ENCODE measurements at places on chromosomes 3 and 15.

DNA sequence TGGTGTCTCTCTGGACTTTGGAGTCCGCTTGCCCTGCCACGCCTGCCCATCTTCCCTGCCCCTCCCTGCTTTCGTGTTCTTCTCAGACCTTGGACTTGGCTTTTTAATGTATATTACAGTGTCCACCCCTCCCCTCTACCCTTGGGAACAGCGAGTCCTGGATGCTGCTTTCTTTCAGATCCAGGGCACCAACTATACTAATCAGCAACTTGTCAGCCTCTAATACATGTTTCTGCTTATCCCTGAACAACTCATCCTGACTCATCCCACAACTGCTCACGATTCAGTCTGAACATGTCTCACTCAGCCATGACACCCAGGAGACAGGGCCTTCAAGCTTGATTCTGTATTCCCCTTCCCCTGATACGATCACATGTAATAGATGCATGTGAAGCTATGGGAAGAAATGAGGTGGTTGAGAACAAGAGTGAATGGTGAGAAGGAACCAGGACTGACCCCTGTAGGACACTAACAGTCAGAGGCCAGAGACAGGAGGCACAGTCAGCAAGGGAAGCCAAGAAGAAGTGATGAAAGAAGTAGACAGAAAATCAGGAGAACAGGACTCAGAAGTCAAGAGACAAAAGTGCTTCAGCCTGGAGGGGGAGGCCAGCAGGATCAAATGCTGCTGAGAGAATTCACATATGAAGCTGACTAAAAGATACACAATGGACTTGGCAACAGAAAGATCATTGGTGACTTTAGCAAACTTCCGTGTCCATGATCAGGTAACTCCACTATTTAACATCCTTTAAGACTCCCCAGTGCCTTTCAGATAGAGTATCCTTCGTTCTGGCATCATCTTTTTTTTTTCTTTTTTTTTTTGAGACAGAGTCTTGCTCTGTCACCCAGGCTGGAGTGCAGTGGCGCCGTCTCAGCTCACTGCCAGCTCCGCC, 35.4 kb downstream of the BCL2L10 start:
- DNase-seq = no peak

DNA sequence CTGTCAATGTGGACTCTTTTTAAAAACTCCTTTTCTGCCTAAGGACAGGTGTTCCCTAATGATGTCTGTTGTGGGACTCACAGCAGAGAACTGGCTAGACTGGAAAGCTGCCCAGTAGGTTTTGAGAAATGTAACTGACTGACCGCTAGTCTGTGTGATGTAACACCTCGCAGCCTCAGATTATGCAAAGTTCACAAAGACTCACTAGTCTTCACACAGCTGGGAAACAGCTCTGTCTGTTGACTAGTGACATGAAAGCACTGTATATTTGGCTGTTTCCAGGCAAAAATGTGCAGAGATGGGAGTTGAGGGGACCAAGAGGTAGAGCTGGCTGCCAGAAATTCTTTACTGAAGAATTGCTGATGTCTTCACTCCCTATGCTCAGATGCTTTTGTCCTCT, 10.3 kb downstream of the PDZRN3 start:
- no peak for DNase-seq

GRCh38 chr3:151047636-151048035, 37.8 kb upstream of the MED12L start:
- no peak for DNase-seq

GRCh38 chr3:14441240-14441919, 39.0 kb downstream of the SLC6A6 start:
- no peak for DNase-seq

GRCh38 chr15:53193149-53193548, 403.0 kb upstream of the ONECUT1 start:
- no peak for DNase-seq

DNA sequence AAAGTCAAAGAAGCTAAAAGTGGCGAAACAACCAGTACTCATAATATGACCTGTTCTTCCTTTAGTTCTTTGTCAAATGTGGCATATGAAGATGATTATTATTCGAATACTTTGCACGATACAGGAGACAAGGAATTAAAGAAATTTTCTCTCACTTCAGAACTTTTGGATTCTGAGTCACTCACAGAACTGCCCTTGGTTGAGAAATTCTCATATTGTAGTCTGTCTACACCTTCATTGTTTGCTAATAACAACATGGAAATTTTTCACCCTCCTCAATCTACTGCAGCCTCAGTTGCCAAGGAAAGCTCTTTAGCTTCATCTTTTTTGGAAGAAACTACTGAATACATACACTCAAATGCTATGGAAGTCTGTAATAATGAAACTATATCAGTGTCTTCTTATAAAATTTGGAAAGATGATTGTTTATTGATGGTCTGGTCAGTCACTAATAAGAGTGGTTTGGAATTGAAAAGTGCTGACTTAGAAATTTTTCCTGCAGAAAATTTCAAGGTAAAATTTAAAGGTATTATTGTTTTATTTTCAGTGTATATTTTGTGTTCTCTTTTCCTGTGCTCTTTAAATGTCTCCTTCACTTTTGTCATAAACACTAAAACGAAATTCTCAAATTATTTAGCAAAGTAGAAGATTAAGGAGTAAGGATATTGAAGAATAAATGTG, 89.0 kb downstream of the AP4E1 start:
- DNase-seq = no peak

GRCh38 chr3:127114337-127115070, 78.4 kb upstream of the PRR23E start:
- DNase-seq = no peak

GRCh38 chr15:60526127-60526616, 47.2 kb upstream of the ICE2 start:
- DNase-seq = no peak

- DNase-seq = no peak
Measured at GRCh38 chr3:42071904-42072812, 19.0 kb upstream of the TRAK1 start.

GRCh38 chr3:109900783-109901182, 563.4 kb upstream of the DPPA4 start:
- DNase-seq = no peak

DNA sequence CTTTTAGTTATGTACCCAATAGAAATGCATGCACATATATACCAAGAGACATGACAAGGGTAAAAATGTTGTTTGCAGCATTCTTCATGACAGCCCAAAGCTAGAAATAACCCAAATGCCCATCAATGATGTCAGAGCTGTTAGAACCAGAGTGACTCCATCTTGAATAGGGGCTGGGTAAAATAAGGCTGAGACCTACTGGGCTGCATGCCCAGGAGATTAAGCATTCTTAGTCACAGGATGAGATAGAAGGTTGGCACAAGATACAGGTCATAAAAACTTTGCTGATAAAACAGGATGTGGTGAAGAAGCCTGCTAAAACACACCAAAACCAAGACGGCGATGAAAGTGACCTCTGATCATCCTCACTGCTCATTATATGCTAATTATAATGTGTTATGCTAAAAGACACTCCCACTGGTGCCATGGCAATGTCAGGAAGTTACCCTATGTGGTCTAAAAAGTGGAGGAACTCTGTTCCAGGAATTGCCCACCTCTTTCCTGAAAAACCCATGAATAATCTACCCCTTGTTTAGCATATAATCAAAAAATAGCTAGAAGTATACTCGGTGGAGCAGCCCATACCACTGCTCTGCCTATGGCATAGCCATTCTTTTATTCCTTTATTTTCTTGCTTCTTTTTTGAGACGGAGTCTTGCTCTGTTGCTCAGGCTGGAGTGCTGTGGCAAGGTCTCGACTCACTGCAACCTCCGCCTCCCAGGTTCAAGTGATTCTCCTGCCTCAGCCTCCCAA, 32.9 kb downstream of the ZBTB11 start:
- no peak for DNase-seq

GRCh38 chr3:102179326-102180177, 255.3 kb upstream of the ZPLD1 start:
- no peak for DNase-seq

GRCh38 chr15:88661761-88662556, 23.1 kb downstream of the ISG20 start:
- DNase-seq = no peak

GRCh38 chr3:85476891-85477495, 518.2 kb downstream of the CADM2 start:
- DNase-seq = no peak

DNA sequence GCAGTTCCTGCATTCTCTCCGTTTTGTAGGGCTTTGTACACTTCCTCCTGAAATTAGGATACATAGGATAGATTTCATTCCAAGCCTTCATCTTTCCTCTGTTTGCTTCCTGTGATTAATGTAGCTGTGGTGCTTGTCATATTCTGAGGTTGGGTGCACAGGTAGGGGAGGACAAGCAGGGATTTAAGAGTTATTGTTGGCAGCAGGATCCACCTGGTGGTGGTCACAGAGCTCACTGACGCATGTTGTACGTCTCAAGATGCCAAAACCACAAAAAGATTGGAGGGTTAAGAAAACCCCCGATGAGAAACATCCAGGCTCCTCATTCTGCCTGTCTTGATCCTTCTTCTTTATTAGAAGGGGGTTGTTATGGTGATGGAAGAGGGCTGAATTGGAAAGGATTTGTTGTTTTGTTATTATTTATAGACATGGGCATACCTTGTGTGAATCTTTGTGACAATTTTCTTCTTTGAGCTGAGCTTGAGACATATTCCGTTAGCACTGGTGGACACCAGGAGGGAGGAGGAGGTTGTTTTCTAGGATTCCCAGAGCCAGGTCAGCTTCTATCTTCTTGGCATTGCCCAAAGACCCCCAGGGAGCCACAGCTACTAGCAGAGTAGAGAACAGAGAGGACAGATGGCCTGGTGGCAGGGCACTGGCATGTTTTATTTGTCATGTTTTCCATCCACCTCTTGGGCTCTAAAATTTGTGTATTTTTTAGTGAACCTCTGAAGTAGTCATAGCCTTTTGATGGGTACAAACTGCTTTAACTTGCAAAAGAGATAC, 57.7 kb upstream of the LARS2 start:
- DNase-seq = no peak

GRCh38 chr3:134094491-134094890, 64.8 kb upstream of the SLCO2A1 start:
- DNase-seq = no peak

All from HuH-7.5 (cell line).